Ascending aorta (tissue), 2 donors: ENCODE measurements at places on chromosomes 11 and 22. TPM values are rescaled to one million over a fixed set of nuclear protein-coding genes. Genes with fewer than 3 reads are reported as not detected.

Gene APOBEC3C
- 9.5 TPM for total RNA-seq

Gene B3GAT1
- 0.32 TPM for total RNA-seq

- no peak for DNase-seq
These were observed 77.5 kb upstream of the PHOX2A start for GRCh38 chr11:72321381-72321996.

DNA sequence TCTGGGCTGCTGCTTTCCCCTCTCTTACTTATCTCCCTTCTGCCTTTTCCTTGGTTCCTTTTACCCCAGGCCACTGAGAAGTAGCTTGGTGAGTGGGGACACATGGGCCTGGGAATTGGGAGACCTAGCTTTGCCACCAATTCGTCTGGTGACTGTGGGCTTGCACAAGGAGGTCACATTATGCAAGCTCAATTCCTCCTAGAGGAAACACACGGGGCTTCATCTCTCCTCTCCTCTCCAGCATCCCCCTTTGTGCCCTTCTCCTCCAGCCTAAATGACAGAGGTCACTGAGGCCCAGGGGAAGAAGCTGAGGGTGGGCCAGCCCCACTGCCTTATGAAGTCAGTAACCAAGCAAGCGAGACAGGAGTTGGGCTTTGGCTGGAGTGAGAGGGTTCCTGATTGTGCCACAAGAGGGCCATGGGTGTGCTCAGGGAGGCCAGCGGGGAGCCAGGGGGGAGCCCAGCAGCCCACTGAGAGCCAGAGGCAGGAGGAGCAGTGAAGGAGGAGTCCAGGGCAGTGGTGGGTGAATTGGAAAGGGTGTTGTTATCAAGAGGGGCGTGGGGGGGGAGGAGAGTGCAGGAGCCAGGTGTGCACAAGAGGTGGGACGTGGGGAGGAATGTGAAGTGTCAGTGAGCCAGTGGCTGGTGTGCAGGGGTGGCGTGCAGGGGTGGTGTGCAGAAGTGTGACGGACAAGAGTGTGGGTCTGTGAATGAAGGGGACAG is 2.0 kb downstream of the CLCF1 start:
- peak; percentile 79 for DNase-seq

GRCh38 chr11:116544721-116545120 is 228.1 kb downstream of the BUD13 start:
- no peak for DNase-seq

Gene CABP7
- not detected for total RNA-seq

- peak; percentile 79 for DNase-seq
These were observed 22.3 kb downstream of the ZBTB16 start for GRCh38 chr11:114081641-114082414.

Gene POTEH
- total RNA-seq: not detected

DNA sequence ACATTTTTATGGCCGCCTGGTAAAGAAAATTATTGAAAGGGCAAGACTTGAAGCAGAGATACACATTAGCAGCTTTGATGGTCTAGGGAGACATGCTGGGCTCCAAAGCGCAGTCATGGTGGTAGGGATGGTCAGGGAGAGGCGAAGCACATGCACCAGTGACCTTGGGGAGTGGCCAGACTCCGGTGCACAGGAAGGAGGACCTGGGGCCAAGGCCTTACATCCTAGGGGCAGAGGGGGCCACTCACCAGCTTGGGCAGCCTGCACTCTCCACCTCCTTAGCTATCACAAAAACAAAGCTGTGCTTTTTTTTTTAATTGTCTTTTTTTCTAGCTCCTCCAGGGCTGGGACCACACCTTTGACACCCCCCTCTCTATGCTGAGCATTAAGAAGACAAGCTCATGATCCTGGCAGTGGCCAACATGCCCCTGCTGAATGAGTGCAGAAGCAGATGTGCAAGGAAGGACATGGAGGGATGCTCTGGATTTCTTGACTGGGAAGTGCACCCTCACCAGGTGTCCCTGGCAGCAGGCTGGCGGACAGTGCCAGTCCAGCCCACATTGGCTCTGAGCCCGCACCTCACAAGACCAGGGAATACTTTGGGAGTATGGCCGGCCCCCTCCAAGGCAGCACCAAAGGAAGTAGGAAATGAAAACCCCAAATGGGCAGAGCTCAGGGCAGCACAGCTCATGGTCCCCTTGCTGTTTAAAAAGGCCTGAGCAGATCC is 619.9 kb downstream of the TBC1D22A start:
- peak; percentile 47 for DNase-seq

DNA sequence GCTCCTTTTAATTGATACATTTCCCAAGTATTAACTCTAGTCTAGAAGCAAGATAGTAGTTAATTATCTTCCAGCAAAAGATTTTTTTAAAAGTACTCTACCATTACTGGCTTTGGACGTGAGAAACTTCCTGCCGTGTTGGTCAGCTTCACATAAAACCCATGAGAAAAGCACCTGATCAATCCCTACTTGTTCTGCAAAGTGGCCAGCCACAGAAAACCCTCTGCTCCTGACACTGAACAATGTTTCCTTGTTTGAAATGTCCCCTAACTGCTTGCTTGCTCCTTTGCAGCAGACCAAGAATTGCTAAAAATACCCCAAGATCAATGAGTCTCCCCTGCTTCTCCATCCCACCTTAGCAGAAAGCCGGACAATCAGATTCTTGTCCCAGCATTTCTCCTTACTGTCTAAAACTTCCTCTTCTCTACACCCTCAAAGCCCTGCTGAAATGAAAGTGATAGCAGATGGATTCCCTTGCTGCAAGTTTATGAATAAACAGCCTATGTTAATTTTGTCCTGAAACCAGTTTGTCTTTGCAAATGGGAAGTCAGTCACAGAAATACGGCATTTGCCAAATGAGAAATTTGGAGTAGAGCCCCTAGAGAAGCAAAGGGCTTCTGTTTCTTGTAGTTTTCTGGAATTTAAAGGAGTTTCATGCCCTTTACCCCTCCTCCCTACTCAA is 207.1 kb upstream of the ARHGAP20 start:
- no peak for DNase-seq

Gene IL10RA
- total RNA-seq: 38.6 TPM

Gene LRRN4CL
- 12.1 TPM for total RNA-seq

- DNase-seq: no peak
These were observed 19.9 kb upstream of the SCN3B start for GRCh38 chr11:123674297-123674696.

GRCh38 chr11:2566223-2567025 is 121.6 kb downstream of the KCNQ1 start:
- DNase-seq: no peak

DNA sequence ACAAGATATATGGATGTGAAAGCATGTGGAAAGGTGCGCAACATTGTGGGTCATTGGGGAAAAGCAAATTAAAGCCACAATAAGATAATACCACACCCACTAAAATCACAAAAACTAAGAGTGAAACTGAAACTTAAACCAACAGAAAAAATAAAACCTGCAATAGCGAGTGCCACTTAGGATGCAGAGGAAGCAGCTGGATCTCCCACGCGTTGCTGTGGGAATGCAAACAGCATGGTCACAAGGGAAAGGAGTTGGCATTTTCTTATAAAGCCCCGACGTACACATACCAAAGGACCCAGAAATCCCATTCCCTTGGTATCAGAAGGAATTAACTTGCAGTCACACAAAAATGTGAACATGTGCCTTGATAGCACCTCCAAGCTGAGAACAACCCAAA is 712.0 kb downstream of the TBC1D22A start:
- DNase-seq: no peak

DNA sequence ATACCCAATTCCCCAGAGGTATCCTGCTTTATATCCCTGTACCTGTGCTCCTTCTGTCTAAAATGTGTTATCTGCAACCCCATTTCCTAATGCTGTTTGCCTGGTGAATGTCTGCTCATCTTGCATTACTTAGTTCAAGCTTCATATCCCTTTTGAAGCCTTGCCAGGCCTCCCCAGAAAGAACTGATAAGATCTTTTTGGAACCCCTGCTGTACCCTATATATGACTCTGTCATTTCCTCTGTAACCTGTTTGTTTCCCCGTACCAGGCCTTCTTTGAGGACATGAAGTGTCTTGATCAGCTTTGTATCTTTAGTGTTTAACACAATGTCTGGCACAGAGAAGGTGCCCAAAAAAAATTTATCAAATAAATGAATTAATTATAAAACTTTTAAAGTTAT is 77.6 kb downstream of the LIF start:
- DNase-seq: no peak

Gene ACRV1
- not detected for total RNA-seq

Gene FGF3
- total RNA-seq: not detected

GRCh38 chr11:33068611-33069340 is 29.4 kb downstream of the TCP11L1 start:
- no peak for DNase-seq

- DNase-seq: no peak
These were observed 39.5 kb downstream of the HIPK3 start for GRCh38 chr11:33296695-33297094.

- no peak for DNase-seq
These were observed 36.9 kb upstream of the PRR5 start for GRCh38 chr22:44665115-44665514.

DNA sequence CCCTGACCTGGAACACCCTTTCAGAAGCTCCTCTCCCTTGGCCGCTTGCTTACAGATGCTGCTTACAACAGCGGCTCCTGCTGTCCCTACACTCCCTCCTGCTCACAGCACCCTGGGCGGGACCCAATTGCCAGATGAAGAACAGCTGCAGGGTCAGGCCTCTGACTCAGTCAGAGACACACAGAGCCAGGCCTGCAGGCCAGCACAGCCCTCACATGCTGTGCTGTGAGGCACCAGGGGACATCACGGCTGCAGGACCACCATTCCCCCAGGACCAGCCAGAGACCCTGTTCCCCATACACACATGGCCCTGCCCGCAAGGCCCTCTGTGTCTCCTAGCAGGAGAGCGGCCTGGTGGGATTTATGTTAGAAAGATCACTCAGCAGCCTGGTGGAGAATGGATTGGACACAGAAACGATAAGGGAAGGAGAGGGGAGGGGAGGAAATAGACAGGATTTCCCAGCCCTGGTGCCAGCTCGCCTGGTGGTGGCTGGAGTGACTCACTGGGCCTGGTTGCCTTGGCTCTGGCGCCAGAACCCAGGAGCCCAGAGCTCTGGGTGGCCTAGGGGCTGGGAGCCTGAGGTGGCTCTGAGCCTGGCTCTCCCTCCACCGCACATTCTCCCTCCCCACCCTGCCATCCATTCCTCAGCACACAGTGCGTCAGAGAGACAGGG is 6.7 kb downstream of the CAPN5 start:
- DNase-seq: peak; percentile 80

DNA sequence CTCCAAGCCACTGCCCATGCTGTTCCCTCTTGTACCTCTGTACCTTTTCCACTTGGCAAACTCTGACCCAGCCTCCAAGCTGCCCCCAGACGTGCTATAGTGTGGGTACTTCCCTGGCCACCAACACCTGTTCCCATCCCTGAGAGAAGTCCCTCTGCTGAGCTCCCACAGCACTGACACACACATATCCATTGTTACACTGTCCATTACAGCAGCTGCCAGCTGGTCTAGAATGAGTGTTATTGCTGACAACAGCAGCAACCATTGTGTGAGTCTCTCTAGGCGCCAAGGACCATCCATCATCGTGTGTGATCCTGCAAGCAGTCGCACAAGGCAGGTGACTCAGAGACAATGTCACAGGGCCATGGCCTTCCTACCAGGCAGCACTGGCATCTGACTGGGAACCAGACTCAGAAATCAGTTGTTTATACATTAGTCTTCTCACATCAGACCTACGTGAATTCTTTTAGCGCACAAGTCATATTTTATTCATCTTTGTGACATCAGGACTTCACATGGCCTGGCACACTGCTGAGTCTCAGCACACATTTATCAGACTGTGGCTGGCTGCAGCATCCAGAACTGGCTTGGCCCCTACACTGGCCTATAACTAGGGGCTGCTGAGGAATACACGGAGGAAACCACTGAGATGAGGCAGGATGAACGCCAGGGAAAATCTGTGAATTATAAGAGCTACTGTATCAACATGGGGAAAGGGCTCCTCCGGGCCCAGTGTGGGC is 56.4 kb downstream of the SGSM3 start:
- DNase-seq: no peak

Gene ESAM
- 257 TPM for total RNA-seq

Gene GGTLC2
- total RNA-seq: not detected

GRCh38 chr11:1771273-1771672 is 7.5 kb upstream of the CTSD start:
- peak; percentile 60 for DNase-seq
